ENCODE measurements at places on chromosomes 16 and 17.

DNA sequence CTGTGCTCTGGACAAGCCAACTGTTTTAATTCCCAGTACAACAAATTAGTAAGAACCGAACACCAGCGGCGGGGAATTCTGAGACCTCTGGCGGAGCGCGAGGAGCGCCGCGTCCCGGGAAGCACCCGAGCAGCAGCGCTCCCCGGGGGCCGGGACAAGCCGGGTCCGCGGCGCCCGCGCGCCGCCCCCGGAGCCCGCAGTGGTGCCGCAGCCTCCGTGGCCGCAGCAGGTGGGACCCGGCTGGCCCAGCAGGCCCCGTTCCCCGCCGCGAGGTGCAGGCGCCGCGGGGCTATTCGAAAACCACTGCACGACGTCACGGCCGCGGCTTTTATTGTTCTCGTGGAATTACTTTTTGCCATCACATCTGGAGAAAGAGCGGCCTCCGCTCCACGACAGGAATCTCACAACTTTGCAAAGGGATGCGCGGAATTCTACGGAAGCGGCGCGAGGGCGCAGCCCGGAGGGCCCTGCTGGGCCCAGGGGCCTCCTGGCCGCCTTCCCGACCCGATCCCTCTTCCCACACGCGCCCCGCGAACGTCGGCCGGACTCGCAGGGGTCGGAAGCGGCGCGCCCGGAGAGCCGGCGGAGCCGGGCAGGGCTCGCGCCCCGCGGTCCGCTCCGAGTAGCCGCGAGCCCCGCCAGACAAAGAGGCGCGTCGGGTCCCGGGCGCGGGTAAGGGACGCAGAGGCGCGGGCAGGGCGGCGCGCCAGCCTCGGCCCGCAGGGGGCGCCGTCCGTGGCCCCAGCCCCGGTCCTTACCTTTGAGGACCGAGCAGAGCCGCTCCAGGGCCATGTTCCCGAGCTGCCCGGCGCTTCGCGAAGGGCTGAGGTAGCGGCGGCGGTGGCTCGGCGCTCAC, 696 bp downstream of the NETO2 start:
- peak; percentile 27 for DNase-seq

DNA sequence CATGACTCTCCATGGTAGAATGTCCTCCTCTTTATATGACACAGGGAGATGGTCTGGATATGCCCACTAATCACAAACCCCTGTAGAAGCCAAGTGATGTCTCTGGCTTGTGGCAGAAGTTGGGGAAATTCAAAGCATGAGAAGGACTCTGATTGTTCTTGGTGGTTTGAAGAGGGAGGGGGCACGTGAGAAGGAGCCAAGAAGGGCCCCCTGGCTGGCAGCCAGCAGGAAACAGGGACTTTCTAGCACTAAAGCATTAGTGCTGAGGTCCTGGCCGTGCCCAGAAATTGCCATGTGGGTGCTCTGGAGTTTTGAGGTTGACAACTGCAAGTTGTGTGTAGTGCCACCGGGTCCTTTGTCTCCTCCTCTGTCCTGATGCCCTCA, 199.9 kb downstream of the LGALS9B start:
- DNase-seq = peak; percentile 15

DNA sequence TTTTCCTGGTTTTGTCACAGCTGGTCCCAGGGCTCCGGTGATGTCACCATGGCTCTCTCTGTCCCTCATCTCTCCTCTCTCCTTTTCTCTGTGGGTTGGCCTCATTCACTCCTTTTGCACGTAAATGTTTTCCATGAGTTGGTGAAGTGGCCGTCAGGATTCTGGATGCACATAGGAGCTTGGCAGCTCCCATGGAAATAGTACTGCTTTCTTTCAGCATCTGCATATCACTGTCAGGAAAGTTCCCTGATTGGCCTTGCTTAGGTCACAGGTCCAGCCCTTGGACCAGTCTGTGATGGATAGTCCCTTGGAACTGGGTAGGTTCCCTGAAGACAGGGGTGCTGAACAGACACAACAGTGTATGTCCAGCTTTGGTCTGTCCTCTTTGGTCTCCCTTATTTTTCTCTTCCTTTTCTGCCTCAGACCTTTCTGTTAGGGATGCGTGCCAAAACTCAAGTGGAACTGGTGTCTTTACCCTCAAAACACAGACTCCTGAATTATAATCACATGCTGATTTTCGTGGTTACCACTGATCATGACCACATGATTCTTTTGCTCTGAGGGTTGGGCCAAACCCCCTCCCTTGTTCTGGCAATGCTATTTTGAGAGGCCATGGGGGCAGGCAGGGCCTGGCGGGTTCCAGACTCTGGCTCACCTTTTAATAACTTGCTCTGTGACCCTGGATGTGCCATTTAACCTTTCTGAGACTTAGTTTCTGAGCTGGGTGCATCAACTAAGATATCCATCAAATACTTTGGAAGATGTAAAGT, 99.0 kb downstream of the MSI2 start:
- no peak for DNase-seq

DNA sequence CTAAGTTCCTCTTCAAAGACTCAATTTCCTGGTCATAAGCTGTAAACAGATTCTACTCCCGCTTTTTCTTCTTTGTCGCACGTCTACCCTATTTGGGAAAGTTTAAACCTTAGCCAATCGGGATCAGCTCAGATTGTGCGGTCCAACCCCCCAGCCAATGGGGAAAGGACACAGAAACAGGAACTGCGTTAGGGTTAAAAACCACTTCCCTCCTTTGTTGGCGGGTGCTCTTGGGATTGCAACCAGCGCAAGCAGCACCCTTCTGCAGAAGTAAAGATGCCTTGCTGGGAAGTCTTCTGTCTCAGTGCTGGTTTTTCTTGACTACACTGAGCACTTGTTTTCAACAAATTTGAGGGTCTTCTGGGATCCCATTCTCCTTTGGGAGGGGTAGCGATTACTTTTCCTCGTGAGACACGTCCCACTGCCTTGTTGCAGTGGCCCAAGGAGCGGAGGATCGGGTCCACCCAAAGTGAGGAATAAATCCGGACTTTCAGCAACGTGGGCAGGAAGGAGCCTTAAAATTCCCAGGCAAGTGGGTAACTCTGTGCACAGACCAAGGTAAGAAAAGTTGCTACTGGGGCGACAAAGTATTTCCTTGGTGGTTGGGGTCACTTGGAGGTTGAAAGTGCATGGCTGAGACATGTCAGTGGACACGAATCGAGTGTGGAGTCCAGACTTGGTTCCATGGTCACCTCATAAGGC, 1.0 kb upstream of the YPEL3 start:
- DNase-seq = no peak

- DNase-seq = no peak
Observed at GRCh38 chr17:78338486-78339259, 21.2 kb downstream of the SOCS3 start.

DNA sequence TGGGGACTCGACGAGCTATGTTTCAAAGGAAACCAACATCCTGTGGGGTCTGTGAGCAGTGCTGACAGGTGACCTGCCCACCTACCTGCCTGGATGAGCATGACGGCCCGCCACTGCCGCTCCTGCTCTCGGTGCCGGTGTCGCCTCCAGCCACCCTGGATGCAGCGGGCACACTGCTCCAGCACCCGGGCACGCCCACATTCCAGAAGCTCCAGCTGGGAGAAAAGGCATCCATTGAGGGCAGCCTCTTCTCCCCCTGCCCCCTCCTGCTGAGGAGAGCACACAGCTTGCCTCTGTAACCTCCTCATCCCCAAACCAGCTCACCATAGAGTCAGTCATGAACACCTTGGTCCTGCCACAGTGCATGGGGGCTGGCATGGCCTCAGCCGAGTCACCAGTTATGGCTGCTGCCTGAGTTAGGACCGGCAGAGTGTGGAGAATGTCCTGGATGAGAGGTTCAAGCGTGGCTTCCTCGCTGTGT, 14.3 kb downstream of the ZNHIT3 start:
- DNase-seq = no peak

- DNase-seq = no peak
Observed at GRCh38 chr17:15480204-15480603, 12.8 kb upstream of the CDRT4 start.

DNA sequence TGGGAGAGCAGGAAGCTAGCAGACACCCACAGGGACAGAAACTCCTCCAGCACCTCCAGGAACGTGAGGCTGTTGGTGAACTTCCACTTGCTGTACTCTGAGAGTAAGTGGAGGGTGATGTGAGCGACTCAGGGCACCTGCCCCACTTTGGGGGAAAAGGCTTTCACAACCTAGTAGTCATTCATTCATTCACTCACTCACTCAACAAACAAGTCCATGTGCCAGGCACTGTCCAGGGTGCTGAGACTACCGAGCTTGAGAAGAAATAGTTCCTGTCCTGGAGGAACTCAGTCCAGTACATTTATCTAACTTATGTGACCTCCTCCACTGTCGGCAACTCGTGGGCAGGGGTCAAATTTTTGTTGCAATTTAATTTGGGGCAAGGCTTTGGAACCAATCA, 26.6 kb downstream of the LGALS9 start:
- DNase-seq = no peak

DNA sequence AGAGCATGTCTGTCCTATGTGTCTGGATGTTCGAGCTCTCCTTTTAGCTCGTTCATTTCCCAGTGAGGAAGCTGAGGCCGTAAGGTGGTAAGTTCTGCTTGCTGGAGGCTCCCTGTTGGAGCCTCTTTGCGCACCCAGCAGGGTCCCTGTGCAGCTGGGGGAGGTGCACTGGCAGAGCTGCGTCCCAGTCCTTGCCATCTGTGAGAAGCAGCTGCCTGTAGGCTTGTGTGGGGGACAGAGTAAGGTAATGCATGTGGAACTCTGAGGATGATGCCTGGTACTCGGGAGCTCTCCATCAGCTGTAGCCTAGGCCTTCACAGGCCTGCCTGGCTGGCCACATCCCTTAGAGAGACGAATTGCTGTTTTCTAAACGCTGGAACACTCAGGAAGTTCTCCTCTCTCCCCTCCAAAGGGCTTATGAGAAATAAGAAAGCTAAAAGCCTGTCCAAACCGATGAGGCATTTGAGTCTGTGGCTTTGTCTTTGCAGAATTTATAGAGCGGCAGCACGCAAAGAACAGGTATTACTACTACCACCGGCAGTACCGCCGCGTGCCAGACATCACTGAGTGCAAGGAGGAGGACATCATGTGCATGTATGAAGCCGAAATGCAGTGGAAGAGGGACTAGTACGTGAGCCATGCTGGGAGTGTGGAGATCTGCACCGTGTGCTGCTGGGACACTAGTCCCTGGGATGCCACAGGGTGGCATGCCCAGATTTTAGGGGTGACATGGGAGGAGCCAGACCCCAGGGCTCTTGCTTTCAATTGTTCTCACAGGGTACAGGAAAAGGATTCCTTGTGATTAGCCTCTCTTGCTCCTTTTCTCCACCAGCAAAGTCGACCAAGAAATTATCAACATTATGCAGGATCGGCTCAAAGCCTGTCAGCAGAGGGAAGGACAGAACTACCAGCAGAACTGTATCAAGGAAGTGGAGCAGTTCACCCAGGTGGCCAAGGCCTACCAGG, 1.6 kb downstream of the NDUFB10 start:
- no peak for DNase-seq

- no peak for DNase-seq
Observed at GRCh38 chr17:77491921-77492445, 351.2 kb downstream of the SEC14L1 start.

DNA sequence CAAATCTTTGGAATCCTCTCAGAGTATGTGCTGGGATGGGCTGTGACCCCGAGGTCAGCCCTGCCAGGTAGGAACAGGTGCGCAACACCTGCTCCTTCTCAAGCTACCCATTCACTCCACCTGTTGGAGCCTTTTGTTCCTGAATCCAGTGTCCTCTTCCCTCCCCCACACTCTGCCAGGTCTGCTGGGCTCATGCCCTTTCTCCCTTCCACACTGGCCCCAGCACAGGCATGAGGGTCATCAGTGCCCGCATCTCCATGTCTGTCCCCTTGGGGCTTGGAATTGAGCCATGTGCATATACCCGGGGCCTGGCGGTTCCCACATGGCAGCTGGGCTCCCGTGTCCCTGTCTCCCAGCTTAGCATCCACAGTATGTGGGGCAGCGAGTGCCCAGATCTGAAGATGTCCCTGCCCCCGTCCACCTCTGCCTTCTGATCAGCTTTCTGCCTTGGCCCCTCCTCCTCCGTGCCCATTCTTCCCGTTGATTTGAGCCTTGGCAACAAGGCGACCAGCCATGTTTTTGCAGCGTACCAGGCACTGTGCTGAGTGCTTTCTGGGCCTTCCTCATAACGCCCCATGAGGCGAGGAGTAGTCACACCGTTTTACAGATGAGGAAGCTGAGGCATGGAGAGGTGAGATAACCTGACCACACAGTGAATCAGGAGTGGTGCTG, 102.2 kb downstream of the RAP1GAP2 start:
- DNase-seq = no peak

- DNase-seq = no peak
Observed at GRCh38 chr16:56604966-56605365, 3.4 kb upstream of the MT2A start.

GRCh38 chr17:64223931-64224629, 39.0 kb downstream of the TEX2 start:
- no peak for DNase-seq

- no peak for DNase-seq
Observed at GRCh38 chr17:67449065-67449464, 72.0 kb downstream of the PITPNC1 start.

- no peak for DNase-seq
Observed at GRCh38 chr16:23310217-23310616, 8.1 kb downstream of the SCNN1B start.

DNA sequence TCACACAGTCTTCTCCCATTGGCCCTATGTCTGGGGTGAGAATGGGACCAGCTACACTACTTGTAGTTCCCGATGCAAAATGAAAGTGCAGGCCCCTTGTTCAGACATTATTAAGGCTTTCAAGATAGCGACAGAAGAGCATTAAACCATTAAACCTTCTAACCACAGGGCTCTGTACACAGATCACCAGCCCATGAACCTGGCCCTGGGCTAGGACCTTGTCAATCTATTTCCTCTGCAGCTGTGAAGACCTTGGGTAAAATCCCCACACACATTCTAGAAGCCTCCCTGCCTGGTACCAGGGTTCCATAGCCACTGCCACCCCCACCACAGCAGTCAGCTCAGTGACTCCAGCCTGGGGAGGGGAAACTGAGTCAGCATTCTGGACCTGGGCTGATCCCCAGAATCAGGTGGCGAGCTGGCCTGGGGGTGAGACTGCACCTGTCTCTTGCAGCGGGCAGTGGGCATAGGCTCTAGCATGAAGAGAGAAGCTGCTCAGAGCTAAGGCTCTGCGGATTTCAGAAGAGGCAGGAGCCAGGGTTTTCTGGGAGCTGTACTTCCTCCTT, 119.7 kb upstream of the LHX1 start:
- DNase-seq = no peak

DNA sequence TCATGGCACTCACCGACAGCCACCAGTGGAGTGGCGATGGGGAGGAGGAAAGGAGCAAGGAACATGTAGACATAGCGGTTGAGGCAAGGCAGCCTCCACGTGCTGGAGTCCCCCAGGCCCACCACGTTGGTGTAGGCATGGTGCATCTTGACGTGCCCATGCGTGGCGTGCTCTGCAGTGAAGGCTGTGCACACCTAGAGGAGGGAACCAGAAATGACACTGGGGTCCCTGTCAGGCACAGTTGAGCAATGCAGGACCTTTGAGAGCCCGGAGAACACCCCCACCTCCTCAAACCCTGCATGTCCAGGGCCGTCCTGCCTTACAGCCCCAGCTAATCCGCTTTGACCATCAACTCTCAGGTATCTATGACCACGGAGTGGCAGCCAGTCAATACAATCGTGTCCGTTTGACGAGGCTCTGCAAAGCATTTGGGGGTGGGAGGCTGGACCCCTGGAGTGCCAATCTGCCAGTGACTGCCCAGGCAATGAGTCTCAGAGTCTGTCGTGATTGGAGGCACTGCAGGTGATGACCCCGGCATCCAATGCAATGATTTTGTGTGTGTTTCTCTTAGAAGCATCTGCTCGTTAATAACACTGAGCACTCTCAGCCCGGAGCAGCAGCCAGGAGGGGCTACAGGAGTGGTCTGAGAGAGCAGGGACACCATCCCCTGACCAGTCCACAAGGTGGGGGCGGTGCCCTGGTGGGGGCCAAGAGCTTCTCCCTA, 9.9 kb upstream of the FDXR start:
- DNase-seq = no peak

GRCh38 chr16:30033270-30033669, 2.2 kb upstream of the TLCD3B start:
- DNase-seq = no peak
